ENCODE measurements at places on chromosomes 11 and 22.

DNA sequence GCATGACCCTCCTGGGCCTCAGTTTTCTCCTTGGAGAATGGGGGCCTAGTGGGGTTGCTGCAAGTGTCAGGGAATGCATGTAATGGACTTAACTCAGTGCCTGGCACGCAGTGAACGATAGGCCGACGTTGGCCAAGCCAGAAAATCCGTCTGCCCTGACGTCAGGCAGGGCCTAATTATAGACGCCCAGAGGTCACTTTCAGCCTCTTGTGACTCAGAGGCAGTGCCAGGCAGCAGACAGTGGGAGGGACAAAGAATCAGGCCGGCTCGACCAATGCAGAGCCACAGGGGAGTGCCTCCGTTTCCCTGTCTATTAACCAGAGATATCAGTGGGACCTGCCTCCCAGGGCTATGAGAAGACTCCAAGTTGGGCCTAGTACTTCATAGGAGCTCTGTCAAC, 115.0 kb downstream of the MN1 start:
- DNase-seq: no peak

GRCh38 chr11:11973361-11973800, 35.0 kb downstream of the DKK3 start:
- no peak for DNase-seq

DNA sequence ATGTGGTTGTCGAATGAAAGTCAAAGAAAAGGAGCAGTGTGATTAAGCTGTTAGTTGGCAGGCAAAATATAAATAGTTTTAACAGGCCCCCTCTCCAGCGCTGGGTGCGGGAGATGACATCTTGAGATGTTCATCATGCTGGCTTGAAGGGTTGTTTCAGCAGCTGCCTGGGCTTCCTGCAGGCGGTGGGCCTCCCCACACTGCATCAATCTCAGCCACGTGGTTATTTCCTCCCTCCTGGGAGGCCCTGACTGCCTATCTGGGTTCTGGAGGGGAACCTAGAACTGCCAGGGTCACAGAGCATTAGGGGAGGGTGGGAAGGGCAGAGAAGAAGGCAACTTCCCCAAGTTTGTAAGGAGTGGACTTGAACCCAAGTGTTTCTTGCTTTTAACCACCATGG, 173.3 kb upstream of the SYT13 start:
- no peak for DNase-seq

- no peak for DNase-seq
Measured at GRCh38 chr22:32850591-32851517, 49.3 kb downstream of the TIMP3 start.

GRCh38 chr11:29095821-29096220, 921.0 kb downstream of the KCNA4 start:
- no peak for DNase-seq

DNA sequence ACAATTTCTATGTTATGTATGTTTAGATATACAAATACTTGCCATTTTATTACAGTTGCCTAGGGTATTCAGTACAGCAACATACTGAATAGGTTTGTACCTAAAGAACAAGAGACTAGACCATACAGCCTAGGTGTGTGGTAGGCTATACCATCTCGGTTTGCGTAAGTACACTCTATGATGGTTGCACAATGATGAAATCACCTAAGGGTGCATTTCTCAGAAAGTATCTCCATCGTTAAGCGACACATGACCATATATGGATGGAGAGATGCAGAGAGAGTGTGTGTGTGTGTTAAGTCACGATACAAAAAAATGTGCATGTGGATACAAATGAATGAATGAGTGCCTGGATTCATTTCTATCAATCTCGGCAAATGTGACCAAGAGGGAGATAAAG, 37.7 kb downstream of the NARS2 start:
- no peak for DNase-seq

GRCh38 chr11:74025467-74026166, 16.7 kb upstream of the UCP3 start:
- no peak for DNase-seq

GRCh38 chr11:80613655-80614054, 1172.8 kb upstream of the TENM4 start:
- DNase-seq: no peak

GRCh38 chr11:66956689-66957290, 1.4 kb downstream of the PC start:
- DNase-seq: no peak

GRCh38 chr11:34809191-34810106, 106.7 kb downstream of the APIP start:
- DNase-seq: no peak

GRCh38 chr22:20140107-20140445, 8.5 kb downstream of the ZDHHC8 start:
- DNase-seq: no peak

GRCh38 chr11:28756977-28757376, 648.8 kb downstream of the METTL15 start:
- DNase-seq: no peak

- DNase-seq: no peak
Measured at GRCh38 chr11:66339162-66339675, 3.0 kb upstream of the RIN1 start.

DNA sequence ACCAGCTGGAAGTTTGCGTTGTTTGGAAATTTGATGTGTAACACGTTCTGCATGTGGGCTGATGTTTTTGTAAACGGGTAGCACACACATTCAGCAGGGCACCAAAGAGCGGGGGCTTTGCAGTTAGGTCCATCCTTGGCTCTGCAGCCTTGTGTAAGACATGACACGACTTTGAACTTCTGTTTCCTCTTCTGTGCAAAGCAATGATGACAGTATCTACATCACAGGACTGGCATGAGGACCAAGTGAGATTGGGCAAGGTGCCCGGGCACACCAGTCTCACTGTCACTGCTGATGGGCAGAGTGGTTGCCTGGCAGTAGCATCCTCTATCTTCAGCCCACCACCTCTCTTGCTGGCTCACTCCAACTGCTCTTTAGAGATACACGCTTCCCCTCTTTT, 3.3 kb downstream of the TCN2 start:
- DNase-seq: no peak

- DNase-seq: no peak
Measured at GRCh38 chr11:77865805-77866204, 44.9 kb downstream of the AAMDC start.

GRCh38 chr11:77345621-77346020, 44.1 kb upstream of the GDPD4 start:
- no peak for DNase-seq

- DNase-seq: no peak
Measured at GRCh38 chr11:110366291-110366690, 63.5 kb upstream of the FDX1 start.

DNA sequence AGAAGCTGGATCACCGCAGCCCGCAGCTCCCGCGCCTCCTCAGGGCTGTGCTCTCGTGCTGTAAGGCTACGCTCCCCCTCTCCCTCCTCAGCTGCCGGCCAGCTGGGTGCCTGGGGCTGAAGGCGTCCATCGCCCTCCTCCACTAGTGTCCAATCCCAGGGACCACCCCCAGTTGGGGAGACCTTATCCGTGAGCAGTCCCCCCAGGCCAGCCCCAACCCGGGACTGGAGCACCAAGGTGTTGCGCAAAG, 1.2 kb downstream of the AP5B1 start:
- DNase-seq: no peak

DNA sequence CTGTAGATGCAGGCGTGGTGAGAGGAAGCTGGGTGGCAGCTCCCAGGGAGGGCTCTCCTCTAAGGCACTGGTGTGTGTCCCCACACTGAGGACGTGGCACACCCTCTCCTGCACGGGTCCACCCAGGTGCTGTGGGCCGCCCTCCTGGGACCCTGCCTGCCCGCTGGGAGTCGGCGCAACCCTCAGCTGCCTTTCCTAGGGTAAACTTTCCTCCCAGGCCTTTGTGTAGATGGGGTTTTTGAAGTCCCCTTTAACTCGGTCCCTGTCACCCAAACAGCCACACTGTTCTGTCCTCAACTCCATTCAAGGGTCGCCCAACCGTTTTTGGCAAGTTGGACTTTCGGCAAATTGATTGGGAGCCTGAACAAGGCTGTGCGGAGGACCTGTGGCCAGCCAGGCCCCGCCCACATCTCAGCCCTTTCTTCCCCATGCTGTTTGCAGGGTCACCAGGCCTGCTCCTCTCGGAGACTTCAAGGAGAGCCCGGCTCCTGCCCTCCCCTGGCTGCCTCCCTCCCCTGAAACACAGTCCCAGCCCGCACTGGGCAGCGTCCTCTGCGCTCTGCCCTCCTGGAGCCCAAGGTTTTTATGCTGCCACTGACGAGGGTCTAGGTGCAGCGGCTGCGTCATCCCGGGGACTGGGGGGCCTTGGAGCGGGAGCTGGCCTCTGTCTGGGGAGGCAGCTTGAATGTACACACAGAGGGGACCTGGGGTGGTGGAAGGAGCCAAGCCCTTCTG, 1126.2 kb downstream of the BRD1 start:
- DNase-seq: no peak

- DNase-seq: no peak
Measured at GRCh38 chr22:17192186-17192585, 27.0 kb downstream of the ADA2 start.
